Bladder microvascular endothelial cell (primary cell): ENCODE measurements at places on chromosomes 6 and 20. TPM values are rescaled to one million over a fixed set of nuclear protein-coding genes. Genes with fewer than 3 reads are reported as not detected.

Gene GRM1
- under 0.01 TPM in 1 of 2 replicates, not detected in the other for total RNA-seq

Gene EYA4
- 0.25 TPM in 1 of 2 replicates, not detected in the other for total RNA-seq

Gene CASS4
- not detected in 2 replicates for total RNA-seq

Gene C6orf15
- total RNA-seq, result not detected in 2 replicates

Gene SLC2A10
- 3.7 and 10.5 TPM in 2 replicates for total RNA-seq

Gene TJAP1
- 6.8 and 13.7 TPM in 2 replicates for total RNA-seq

Gene LRRN4
- not detected in 2 replicates for total RNA-seq

Gene HUS1B
- 0.65 and 3.7 TPM in 2 replicates for total RNA-seq

Gene PAK5
- not detected in 2 replicates for total RNA-seq

Gene CLDN20
- not detected in 2 replicates for total RNA-seq

Gene HLA-F
- total RNA-seq, result 25.6 and 73.2 TPM in 2 replicates

Gene MAK
- under 0.01 TPM in 1 of 2 replicates, not detected in the other for total RNA-seq

Gene CST4
- total RNA-seq, result not detected in 2 replicates

Gene GNAS-AS1
- total RNA-seq, result 0.13 TPM in 1 of 2 replicates, not detected in the other

Gene ZBTB12
- 1.1 and 5.7 TPM in 2 replicates for total RNA-seq

Gene RAB44
- total RNA-seq, result under 0.01 TPM in 1 of 2 replicates, not detected in the other

Gene PI16
- total RNA-seq, result 0.16 TPM in 1 of 2 replicates, not detected in the other

Gene COX4I2
- not detected in 2 replicates for total RNA-seq

Gene LY86
- not detected in 2 replicates for total RNA-seq

Gene KCNK15
- total RNA-seq, result 0.06 TPM in 1 of 2 replicates, not detected in the other

Gene SAMD5
- 0.65 and 0.69 TPM in 2 replicates for total RNA-seq

Gene JPH2
- 0.16 and 0.63 TPM in 2 replicates for total RNA-seq

Gene AGER
- total RNA-seq, result 0.44 and 0.81 TPM in 2 replicates

Gene BANF2
- not detected in 2 replicates for total RNA-seq

Gene GSTA3
- total RNA-seq, result not detected in 2 replicates

Gene TREM1
- not detected in 2 replicates for total RNA-seq
